ENCODE measurements at places on chromosomes 5 and 9. TPM values are rescaled to one million over a fixed set of nuclear protein-coding genes. Genes with fewer than 3 reads are reported as not detected.

NREP gene
- polyA plus RNA-seq: 329 TPM

GRCh38 chr5:170540271-170540670 is 36.5 kb downstream of the KCNIP1 start:
- no peak for DNase-seq

DNA sequence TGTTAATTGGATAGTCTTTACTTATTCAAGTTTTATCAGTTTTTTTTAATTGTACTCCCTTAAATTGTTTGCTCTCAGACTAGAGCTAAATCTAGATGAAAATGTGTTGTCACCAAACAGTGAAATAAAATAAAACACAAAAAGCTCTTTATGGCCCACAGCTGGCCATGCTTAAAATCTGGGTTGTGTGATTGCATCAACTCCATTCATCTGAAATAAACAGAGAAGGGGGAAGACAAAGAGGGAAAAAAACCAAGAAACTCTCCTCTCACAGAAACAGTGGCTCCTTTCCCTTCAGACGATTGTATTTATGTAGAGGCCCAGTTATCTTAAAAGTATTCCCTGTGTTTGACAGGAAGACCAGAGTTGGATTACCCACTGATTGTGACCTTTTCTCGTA is 422.4 kb downstream of the IRX1 start:
- no peak for DNase-seq

GRCh38 chr5:155480731-155481131 is 467.2 kb downstream of the KIF4B start:
- no peak for DNase-seq

GRCh38 chr9:6247266-6247665 is 31.7 kb downstream of the IL33 start:
- DNase-seq: no peak

C7 gene
- 17.1 TPM for polyA plus RNA-seq

DNA sequence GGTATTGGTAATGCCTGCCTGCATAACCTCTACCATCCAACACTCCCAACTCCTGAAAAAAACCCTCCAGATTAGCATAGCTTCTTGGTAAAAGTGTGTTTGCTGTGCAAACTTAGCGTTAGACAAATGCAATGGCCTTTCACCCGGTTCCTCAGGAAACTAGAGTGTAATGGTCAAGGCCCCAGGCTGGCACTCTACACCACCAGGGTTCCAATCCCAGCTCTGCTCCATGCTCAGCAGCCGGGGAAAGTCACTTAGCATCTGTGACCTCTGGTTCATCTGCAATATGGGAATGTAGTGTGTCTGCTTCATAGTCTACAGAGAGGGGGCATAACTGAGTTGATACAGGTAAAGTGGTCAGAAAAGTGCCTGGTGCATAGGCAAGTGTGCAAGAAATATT is 9.0 kb downstream of the FBP1 start:
- no peak for DNase-seq

GRCh38 chr5:82684659-82685058 is 392.5 kb downstream of the TMEM167A start:
- no peak for DNase-seq

GRCh38 chr9:101567725-101568350 is 26.9 kb downstream of the PPP3R2 start:
- DNase-seq: no peak

Measured in AG04450 (cell line).